Left ventricle myocardium superior (tissue), 1 donor: ENCODE measurements at places on chromosomes 2 and 18. TPM values are rescaled to one million over a fixed set of nuclear protein-coding genes. Genes with fewer than 3 reads are reported as not detected.

NEU2 gene
- not detected for total RNA-seq

ARL4C gene
- total RNA-seq: 1.5 TPM

C2orf72 gene
- total RNA-seq: 0.07 TPM

TRABD2A gene
- 0.62 TPM for total RNA-seq

HRH4 gene
- total RNA-seq: 0.17 TPM

LINC00305 gene
- not detected for total RNA-seq

DSG2 gene
- 49.6 TPM for total RNA-seq

VIL1 gene
- total RNA-seq: not detected

SRSF7 gene
- 54.5 TPM for total RNA-seq

G6PC2 gene
- not detected for total RNA-seq

PCARE gene
- total RNA-seq: 0.84 TPM

VWC2L gene
- not detected for total RNA-seq

FSIP2 gene
- total RNA-seq: 0.20 TPM
